Activated CD4-positive, alpha-beta T cell treated with anti-CD3 and anti-CD28 coated beads for 1 hour (primary cell): ENCODE measurements at places on chromosomes 5 and 9.

DNA sequence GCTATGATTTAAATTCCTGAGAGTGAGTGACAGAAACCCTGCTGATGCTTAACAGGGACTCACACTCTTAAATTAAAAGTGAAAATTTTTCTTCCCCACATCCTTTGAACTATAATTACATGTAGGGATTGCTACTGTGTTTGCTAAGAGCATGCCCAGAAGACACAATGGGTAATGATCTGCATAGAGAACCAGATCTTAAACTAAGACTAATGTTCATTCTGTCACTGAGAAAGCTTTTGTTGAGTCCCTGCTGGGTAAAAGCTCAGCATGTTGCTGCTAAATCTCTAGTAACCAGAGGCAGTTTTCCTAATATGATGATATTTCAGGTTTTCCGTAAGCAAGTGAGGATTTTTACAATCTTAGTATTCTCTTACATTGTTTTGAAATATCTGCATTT is 424.8 kb upstream of the SMC2 start:
- no peak for DNase-seq

- no peak for DNase-seq
These were observed at the start of gene ARAP3 for GRCh38 chr5:141681695-141682641. ARAP3 (minus strand) TSS chr5:141682230; CDS start chr5:141680486, 1,744 bp downstream.

DNA sequence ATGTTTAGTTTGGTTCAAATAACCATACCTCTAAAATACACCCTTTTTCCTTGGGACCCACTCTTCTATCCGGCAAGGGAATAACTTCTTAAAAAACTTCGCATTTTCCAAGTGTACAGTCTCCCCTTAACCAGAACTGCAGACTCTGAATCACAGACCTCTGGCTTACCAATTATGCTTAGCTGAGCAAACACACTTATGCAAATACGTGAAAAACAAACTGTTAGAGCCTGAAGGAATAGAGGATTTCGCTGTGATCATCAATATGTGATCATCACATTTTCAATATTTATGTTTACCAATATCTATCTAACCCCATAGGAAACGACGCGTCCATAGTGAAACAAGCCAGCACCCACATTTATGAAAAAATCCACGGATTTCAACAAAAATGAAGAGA is 1.3 kb downstream of the LPAR1 start:
- DNase-seq, result no peak

GRCh38 chr9:134304261-134304660 is 22.0 kb upstream of the RXRA start:
- no peak for DNase-seq

- DNase-seq, result no peak
These were observed 3.9 kb downstream of the CYFIP2 start for GRCh38 chr5:157269761-157270272.
